T47D (cell line): ENCODE measurements at places on chromosomes 11 and 22.

DNA sequence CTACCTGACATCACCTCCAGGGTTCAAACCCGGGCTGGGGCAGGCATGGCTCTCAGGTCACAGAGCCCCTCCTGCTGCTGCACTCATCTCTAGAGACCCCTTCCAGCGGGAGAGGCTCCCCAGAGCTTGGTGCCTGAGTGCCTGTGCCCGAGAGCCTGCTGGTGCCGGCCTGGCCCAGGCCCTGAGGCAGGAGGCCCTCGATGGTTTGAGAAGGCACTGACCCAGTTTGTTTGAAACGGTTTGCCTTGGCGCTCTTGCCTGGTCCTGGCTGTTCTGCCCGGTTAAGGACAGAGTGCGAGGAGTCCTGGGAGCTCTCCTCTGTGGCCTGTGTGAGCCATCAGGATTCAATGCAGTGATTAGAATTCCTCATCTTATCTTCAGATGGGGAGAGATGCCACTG is 88.9 kb downstream of the TBC1D22A start:
- no peak for DNase-seq

- peak; percentile 23 for DNase-seq
Measured at GRCh38 chr11:19344661-19345518, 104.1 kb upstream of the E2F8 start.

DNA sequence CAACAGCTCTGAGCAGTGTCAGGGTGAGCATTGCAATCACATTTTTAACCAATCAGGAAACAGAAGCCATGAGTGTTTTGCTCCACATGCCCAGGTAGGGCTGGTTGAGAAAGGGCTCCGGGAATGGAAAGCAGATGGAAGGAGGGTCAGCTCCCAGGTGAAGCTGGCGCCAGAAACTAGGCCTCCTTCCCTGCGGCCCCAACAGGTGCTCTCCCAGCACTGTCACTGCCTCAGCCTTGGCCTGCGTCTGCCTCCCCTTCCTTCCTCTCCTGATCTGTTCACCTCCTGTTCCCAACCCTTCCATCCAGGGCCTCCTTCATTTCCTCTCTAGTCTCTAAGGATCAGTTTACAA is 4.6 kb upstream of the VSIG10L2 start:
- DNase-seq = no peak

DNA sequence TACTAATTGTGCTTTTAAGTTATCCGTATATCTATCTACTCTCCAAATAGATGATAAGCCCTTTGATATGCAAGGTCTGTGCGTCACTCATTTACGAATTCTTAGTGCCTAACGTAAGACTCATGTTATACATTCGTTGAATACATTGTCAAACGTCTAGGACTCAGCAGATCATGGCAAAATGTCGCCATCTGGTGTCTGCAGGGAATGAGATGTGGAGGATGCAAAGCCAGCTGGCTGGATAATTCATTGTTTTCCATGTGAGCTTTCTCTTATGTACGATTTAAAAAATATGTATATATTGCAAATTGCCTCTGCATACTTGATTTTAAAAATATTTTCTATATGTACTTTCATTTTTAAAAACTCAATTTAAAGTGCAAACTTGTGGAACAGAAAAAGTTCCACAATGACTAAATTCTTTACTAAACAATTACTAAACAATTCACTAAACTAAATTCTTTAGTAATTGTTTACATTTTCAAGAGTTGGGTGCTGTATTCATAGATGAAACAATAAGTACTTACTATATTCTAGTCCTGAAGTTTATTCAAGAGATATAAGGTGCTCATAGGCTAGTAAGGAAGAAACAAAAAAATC is 33.8 kb downstream of the ZNF202 start:
- peak; percentile 91 for DNase-seq

DNA sequence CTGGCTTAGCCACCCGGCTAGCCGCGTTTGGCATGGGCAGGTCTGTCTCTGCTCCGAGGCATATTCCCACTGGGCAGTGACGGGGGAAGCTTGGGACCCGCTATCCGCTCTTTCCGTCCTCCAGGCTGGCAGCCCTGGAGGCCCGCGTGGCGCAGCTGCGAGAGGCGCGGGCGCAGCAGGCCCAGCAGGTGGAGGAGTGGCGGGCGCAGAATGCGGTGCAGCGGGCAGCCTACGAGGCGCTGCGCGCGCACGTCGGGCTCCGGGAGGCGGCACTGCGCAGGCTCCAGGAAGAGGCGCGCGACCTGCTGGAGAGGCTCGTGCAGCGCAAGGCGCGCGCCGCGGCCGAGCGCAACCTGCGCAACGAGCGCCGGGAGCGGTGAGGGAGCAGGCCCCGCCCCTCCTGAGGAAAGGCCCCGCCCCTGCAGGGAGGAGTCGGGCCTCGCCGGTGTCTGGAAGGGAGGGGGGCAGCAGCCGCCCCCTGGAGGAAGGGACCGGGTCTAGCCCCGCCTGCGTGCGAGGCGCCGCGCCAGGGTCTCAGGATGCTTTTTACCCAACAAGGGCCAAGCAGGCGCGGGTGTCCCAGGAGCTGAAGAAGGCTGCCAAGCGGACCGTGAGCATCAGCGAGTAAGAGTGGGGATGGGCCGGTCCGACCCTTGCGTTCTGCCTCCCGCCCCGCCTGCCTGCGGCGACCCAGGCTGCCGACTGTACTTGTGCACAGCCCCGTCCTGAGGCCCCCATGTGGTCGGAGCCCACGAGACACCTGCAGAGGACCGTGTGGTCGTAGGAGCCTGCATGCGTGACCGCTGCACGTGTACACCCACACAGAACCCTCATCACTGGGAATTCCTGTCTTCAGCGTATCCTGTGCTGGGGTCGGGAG is 7.9 kb downstream of the ATG16L2 start:
- peak; percentile 99 for DNase-seq

DNA sequence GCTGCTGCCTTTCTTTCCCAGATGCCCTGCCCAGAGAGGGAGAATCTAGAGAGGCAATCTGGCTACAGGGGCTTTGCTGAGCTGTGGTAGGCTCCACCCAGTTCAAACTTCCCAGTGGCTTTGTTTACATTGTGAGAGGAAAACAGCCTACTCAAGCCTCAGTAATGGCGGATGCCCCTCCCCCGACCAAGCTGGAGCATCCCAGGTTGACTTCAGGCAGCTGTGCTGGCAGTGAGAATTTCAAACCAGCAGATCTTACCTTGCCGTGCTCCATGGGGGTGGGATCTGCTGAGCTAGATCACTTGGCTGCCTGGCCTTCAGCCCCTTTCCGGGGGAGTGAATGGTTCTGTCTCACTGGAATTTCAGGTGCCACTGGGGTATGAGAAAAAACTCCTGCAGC is 12.2 kb downstream of the BDNF start:
- DNase-seq = no peak

DNA sequence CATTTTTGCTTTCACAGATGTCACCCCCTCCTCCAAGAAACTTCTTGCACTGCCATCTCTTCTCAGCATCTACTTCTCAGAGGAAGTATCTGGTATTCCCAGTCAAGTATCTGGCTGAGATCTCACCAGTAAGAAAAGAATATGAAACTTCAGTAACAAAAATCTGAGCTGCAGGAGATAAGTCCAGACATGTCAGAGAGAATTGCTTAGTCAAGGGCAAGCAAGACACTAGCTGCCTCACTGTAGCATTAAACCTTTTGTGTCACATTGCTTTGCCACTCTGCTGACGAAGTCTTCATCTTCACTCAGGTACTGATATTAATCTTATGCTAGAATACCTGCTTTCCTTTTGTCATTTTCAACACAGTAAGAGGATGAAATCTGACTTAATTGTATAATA is 70.6 kb upstream of the ZC3H12C start:
- no peak for DNase-seq

- DNase-seq = no peak
Measured at GRCh38 chr22:27614006-27614649, 187.4 kb downstream of the MN1 start.

GRCh38 chr22:19707347-19708290 is 6.7 kb upstream of the SEPTIN5 start:
- DNase-seq = no peak

DNA sequence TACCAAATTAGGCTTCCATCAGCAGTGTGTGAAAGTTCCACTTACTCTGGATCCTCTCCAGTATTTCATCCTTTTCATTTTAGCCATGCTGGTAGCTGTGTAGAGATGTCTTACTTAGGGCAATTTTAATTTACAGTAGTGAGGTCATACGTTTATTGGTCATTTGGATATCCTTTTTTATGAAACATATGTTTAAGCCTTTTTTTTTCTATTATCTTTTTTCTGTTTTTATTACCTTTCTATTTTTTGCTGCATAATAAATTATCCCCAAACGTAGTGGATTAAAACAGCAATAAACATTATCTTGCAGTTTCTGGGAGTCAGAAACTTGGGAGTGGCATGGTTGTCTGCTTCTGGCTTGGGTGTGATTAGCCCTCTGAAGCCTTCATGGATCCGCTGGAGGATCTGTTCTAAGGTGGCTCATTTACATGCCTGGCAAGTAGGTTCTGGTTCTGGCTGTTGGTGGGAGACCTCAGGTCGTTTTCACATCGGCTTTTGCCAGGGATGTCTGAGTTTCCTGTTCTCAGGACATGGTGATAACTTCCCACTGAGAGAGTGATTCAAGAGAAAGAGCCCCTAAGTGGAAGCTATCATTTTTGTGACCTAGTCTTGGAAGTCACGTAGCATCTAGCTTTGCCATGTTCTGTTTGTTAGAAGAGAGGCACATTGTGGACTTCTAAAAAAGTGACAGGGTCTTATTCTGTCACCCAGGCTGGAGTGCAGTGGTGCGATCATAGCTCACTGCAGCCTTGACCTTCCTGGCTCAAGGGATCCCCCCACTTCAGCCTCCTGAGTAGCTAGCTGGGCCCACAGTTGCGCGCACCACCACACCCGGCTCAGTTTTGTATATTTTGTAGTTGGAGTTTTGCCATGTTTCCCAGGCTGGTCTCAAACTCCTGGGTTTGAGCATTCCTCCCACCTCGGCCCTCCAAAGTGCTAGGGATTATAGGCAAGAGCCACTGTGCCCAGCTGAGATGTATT is 38.6 kb downstream of the PPP6R3 start:
- no peak for DNase-seq

GRCh38 chr11:70481625-70482528 is 83.5 kb downstream of the CTTN start:
- DNase-seq = no peak

DNA sequence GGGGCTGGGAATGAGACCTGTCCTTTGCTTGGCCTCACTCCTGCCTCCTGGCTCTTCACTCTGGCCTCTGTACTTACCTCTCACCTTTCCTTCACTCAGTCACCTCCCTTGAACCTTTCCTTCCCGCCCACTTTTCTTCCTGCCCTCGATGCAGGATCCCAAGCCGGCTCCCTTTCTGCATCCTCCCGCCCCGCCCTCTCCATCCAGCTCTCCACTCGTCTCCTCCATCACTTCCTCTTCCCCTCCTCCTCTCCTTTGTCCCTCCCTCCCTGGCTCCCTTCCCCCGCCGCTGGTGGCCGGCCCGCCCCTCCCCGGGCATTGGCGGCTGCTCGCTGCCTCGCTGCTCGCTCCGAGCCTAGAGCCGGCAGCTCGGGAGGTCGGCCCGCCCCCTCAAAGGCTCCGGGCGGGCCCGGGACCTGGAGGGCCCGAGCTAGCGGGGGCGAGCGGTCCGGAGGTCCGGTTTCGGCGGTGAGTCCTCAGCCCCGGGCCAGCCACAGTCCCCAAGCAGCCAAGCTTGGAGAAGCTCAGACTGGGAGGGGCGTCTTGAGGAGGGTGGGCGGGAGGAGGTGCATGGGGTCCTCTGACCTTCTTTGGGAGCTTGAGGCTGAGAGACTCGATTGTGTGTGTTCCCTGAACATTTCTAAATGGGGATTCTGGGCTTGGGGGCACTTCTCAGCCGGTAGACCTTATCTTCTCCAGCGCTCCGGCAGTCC is 13.8 kb downstream of the PHLDB1 start:
- DNase-seq = peak; percentile 96

DNA sequence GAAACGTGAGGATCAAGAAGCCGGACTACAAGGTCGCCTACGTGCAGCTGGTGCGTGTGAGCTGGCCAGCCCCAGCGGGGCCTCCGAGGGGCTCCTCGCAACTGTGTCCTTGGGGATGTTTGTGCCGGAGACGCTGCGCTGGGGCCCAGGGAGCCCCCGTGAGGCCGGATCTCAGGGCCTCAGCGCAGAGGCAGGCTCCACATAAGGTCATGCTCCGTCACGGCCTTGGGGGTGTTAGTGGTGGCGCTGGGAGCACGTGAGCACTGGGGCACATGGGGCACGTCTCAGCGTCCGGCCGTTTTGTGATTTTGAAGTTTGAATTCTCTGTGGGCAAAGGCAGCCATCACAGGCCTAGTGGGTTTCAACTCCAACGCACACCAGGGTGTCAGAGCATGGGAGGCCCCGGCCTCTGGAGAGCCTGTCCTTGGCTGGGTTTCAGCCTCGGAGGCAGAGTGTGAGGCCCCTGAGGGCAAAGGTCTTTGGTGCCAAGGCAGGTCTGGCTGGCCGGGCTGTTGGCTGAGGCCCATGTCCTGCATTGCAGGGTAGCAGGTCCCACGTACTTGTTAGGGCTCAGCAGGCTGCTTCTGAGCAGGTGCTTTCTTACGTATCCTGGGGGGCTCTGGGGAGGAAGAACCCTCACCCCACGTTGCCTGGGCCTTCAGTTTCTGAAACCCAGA is 5.8 kb downstream of the MRPL23 start:
- no peak for DNase-seq
